ENCODE measurements at places on chromosomes 3 and 15. TPM values are rescaled to one million over a fixed set of nuclear protein-coding genes. Genes with fewer than 3 reads are reported as not detected.

Gene GRAMD2A
- not detected for total RNA-seq

Gene FOXB1
- not detected for total RNA-seq

Gene ADAMTS9
- total RNA-seq = 1.3 TPM

Gene SLC15A2
- total RNA-seq = not detected

Gene TUSC7
- not detected for total RNA-seq

Gene RBPMS2
- not detected for total RNA-seq

Gene TGM5
- total RNA-seq = not detected

Gene PFN2
- total RNA-seq = 174 TPM

Gene PCOLCE2
- total RNA-seq = 46.4 TPM

Gene EXD1
- not detected for total RNA-seq

Gene EPHB1
- 1.6 TPM for total RNA-seq

- peaks cover 7% of the 10 kb centered on the region for H3K4me1 ChIP-seq
- peaks cover 48% of the 10 kb centered on the region for H3K36me3 ChIP-seq
- no peaks in the 10 kb centered on the region for H3K27me3 ChIP-seq
- H3K27ac ChIP-seq = no peak overlapping the region
- no peak overlapping the region for H3K4me3 ChIP-seq
- no peak for DNase-seq
Observed at GRCh38 chr3:38254872-38255271, 10.7 kb upstream of the SLC22A13 start.

- H3K27me3 ChIP-seq = no peaks in the 10 kb centered on the region
- H3K27ac ChIP-seq = peak overlapping the region; percentile 92
- peak overlapping the region; percentile 96 for H3K4me3 ChIP-seq
- peak; percentile 34 for DNase-seq
- peaks cover 1% of the 10 kb centered on the region for H3K36me3 ChIP-seq
Observed at GRCh38 chr3:42652251-42652610, 1.3 kb upstream of the ZBTB47 start.

DNA sequence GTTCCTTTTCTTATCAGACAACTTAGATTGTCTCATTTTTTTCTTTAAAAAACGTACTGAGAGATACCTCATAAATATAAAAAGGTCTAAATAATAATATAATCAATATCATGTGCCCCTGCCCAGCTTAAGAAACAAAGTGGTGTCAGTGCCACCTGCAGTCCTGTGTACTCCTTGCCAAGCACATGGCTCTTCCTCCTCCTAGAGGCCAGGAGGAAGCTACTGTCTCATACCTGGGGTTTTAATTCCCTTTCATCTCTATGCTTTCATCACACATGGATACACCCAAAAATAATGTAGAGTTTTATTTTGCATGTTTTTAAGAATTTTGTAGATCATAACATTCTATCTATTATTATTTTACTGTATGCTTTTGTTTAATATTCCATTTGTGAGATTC lies 98.6 kb upstream of the C15orf61 start:
- H3K27me3 ChIP-seq = no peaks in the 10 kb centered on the region
- no peaks in the 10 kb centered on the region for H3K36me3 ChIP-seq
- H3K4me1 ChIP-seq = no peaks in the 10 kb centered on the region
- no peak for DNase-seq

- H3K36me3 ChIP-seq = no peaks in the 10 kb centered on the region
- H3K4me1 ChIP-seq = no peaks in the 10 kb centered on the region
- DNase-seq = no peak
Observed at GRCh38 chr3:104245261-104245660, 1121.4 kb upstream of the ALCAM start.

GRCh38 chr3:128486681-128487537 lies 6.1 kb downstream of the GATA2 start:
- no peaks in the 10 kb centered on the region for H3K27me3 ChIP-seq
- peak overlapping the region; percentile 90 for H3K4me3 ChIP-seq
- no peaks in the 10 kb centered on the region for H3K36me3 ChIP-seq
- peak overlapping the region; percentile 88 for H3K27ac ChIP-seq
- DNase-seq = peak; percentile 83
- peaks cover 39% of the 10 kb centered on the region for H3K4me1 ChIP-seq

GRCh38 chr3:134959516-134959915 lies 164.5 kb downstream of the EPHB1 start:
- no peak overlapping the region for H3K4me3 ChIP-seq
- no peaks in the 10 kb centered on the region for H3K27me3 ChIP-seq
- no peaks in the 10 kb centered on the region for H3K36me3 ChIP-seq
- no peaks in the 10 kb centered on the region for H3K4me1 ChIP-seq
- no peak overlapping the region for H3K27ac ChIP-seq

DNA sequence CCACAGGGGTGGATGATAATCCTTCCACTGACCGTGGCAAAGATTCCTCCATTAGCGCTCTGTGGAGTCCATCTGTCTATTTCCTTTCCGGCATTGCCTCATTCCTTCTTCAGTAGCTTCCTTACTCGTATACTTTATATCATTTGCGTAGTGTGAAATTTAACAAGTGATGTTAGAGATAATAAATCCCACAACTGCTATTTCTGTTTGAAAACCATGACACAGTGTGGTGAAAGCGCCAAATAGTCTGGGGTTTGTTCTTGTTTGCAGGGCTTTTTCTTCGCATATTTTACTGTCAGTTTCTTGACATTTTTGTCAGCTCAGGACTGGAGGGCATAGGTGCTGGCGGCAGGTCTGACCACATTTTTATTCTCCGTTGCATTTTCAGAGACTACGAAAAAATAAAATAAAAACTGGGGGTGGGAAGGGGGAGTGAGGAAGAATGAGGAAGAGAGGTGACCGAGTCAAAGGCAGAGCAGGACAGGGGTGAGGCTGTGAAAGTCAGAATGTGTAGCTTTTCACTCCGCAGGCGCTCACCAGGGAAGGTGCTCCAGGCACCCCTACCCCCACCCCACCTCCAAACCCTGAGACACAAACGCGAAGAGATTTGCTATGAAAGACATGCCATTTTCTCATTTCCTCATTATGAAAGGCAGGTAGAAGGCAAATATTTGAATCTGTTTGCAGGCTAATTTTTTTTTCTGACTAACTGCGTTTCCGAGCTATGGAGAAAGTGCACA lies 965.0 kb downstream of the MCTP2 start:
- no peak overlapping the region for H3K4me3 ChIP-seq
- H3K36me3 ChIP-seq = no peaks in the 10 kb centered on the region
- H3K27me3 ChIP-seq = no peaks in the 10 kb centered on the region

DNA sequence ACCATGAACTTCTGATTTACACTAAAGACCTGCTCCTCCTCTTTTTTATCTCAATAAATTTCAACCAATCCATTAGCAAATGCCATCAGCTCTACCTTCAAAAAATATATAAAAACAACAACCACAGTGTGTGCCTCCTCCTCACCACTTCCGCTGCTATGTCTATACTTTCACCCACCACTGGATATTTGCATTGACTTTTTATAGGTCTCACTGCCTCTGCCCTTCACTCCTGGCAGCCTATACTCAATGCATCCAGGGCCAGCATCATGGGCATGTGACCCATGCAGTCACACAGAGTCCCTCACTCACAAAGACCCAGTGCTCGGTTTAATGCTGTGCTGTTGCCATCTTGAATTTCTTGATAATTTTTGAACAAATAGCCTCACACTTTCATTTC lies 53.5 kb upstream of the CCDC54 start:
- no peaks in the 10 kb centered on the region for H3K36me3 ChIP-seq
- H3K4me1 ChIP-seq = no peaks in the 10 kb centered on the region
- no peaks in the 10 kb centered on the region for H3K27me3 ChIP-seq
- DNase-seq = no peak

DNA sequence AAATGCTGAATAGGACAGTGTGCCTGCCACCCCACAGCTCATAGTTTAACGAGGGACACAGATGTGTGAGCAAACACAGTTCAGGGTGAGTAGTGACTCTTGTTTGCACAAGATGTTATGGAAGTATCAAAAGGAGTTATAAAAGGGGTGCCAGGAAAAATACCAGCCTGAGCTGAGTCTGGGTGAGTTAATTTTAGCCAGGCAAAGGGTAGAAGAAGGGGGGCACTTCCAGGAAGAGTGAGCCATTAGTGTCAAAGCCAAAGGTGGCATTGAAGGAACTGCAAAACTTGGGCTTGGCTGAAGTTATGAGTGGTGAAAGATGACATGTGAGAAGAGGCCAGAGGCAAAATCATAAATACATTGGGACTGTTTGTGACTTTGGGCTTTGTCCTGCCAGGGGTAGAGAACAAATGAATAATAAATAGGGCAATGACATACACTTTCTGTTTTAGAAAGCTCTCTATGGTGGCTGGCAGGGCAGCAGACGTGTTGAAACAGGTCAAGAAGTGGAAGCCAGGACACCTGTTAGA lies 1.9 kb upstream of the SPPL2A start:
- H3K36me3 ChIP-seq = no peaks in the 10 kb centered on the region
- H3K27me3 ChIP-seq = no peaks in the 10 kb centered on the region
- H3K4me1 ChIP-seq = no peaks in the 10 kb centered on the region

GRCh38 chr15:80578206-80578595 lies 116.9 kb upstream of the ABHD17C start:
- H3K27me3 ChIP-seq = no peaks in the 10 kb centered on the region
- DNase-seq = no peak
- no peak overlapping the region for H3K27ac ChIP-seq

- H3K27me3 ChIP-seq = no peaks in the 10 kb centered on the region
- H3K27ac ChIP-seq = no peak overlapping the region
- no peak for DNase-seq
- no peak overlapping the region for H3K4me3 ChIP-seq
Observed at GRCh38 chr15:56989411-56989924, 71.0 kb downstream of the TCF12 start.

DNA sequence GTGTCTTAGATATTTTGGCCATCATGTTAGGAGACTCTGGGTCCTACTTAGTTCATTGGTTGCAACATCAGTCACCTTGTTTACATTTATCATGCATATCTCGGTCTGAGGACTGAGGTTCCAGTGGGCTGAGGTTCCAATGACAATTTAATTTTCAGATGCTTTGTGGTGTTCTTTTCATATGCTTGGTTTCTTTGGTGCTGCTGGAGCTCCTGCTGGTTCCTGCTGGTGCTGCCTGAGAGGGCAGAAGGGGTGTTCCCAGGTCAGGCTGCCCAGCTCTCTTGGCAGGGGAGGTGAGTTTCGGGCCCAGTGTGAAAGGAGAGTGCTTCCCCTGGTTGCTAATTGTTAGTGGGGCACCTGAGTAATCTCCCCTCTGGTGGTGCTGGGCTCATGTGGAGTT lies 6.9 kb upstream of the KLHL40 start:
- no peak overlapping the region for H3K4me3 ChIP-seq
- no peaks in the 10 kb centered on the region for H3K27me3 ChIP-seq
- H3K27ac ChIP-seq = no peak overlapping the region
- H3K36me3 ChIP-seq = no peaks in the 10 kb centered on the region

DNA sequence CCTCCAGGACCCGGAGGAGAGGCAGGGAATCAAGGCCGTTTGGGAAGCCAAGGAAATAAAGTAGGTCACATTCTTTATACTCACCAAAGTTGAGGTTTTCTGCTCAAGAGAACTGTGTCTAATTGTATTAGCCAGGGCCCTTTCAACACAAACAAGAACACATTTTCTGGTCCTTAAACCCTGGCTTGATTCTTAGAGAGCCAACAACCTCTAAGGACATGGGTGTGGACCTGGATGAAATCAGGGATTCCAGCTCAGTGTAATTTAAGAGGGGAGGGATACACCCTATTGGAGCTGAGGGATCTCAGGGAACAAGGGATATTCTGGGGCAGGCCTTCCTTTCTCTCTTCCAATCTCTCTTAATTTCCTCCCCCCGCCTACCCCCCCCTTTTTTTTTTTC lies 104.8 kb downstream of the COL6A6 start:
- H3K36me3 ChIP-seq = no peaks in the 10 kb centered on the region
- H3K27ac ChIP-seq = no peak overlapping the region
- no peak overlapping the region for H3K4me3 ChIP-seq
- H3K27me3 ChIP-seq = peaks cover 8% of the 10 kb centered on the region

GRCh38 chr15:31328428-31328968 lies 1.9 kb downstream of the KLF13 start:
- H3K4me3 ChIP-seq = peak overlapping the region; percentile 80
- no peaks in the 10 kb centered on the region for H3K27me3 ChIP-seq
- no peaks in the 10 kb centered on the region for H3K36me3 ChIP-seq
- DNase-seq = peak; percentile 89

DNA sequence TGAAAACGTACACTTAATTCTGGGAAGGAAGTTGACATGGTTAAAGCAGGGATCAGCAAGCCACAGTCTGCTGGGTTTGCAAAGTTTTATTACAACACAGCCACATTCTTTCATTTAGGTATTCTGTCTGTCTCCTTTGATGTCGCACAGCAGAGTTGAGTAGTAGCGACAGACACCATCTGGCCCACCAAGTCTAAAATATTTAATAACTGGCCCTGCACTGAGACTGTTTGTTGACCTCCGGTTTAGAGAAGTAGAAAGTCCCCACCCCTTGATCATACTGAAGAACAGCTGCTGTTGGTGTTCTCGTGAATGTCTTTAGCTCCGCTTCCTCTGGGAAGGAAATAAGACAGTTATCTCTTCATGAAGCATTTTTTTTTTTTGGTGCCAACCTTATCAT lies 66.2 kb downstream of the MCTP2 start:
- no peak for DNase-seq
- no peaks in the 10 kb centered on the region for H3K27me3 ChIP-seq
- no peaks in the 10 kb centered on the region for H3K4me1 ChIP-seq
- H3K36me3 ChIP-seq = no peaks in the 10 kb centered on the region
- no peak overlapping the region for H3K27ac ChIP-seq

- H3K27ac ChIP-seq = no peak overlapping the region
- no peaks in the 10 kb centered on the region for H3K36me3 ChIP-seq
- no peaks in the 10 kb centered on the region for H3K4me1 ChIP-seq
- H3K4me3 ChIP-seq = no peak overlapping the region
- DNase-seq = no peak
Observed at GRCh38 chr15:66178531-66178910, 75.0 kb downstream of the MEGF11 start.

DNA sequence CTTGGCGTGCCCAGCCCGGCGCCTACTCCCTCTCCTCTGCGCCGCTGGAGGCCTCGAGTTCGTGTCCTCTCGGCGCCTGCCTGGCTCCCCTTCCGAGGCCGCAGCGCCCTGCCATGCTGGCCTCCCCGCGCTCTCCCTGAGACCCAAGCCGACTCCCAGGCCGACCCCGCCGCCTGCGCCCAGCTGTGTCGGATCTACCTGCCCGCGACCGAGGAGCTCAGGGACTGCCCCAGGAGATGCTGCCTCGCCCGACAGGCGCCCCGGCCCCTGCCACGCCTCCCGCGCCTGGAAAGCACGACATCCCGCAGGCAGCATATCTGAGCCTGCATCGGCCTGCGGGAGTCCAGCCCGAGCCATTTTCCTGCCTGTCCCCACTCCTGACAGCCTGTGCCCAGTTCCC lies 16.1 kb downstream of the PAQR9 start:
- H3K4me1 ChIP-seq = no peaks in the 10 kb centered on the region
- no peaks in the 10 kb centered on the region for H3K36me3 ChIP-seq
- peak; percentile 9 for DNase-seq
- H3K4me3 ChIP-seq = 0 out of 2 replicates have a peak overlapping the region, but pooled peaks have one; percentile 18
- H3K27ac ChIP-seq = no peak overlapping the region
- H3K27me3 ChIP-seq = no peaks in the 10 kb centered on the region

DNA sequence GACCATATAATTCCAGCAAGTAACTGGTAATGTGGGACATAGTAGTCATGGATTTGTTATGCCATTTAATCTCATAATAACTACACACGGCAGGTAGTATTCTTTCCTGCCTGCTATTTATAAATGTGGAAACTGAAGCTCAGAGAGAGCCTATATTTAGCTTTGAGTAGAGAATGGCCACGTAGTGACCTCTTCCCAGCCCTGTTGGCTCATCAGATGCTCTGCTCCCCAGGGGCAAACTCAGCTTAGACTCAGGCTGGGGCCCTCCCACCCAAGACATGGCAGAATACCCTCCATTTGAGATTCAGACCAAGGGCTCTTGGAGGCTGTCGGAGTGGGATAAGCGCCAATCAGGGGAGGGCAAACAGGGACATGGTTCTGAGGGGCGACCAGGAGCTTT lies 17.3 kb upstream of the HDAC11 start:
- peak; percentile 15 for DNase-seq
- H3K36me3 ChIP-seq = no peaks in the 10 kb centered on the region
- H3K27me3 ChIP-seq = peaks cover 22% of the 10 kb centered on the region
- no peaks in the 10 kb centered on the region for H3K4me1 ChIP-seq
- H3K27ac ChIP-seq = no peak overlapping the region
- no peak overlapping the region for H3K4me3 ChIP-seq
